ENCODE measurements at places on chromosomes 3 and 15.

DNA sequence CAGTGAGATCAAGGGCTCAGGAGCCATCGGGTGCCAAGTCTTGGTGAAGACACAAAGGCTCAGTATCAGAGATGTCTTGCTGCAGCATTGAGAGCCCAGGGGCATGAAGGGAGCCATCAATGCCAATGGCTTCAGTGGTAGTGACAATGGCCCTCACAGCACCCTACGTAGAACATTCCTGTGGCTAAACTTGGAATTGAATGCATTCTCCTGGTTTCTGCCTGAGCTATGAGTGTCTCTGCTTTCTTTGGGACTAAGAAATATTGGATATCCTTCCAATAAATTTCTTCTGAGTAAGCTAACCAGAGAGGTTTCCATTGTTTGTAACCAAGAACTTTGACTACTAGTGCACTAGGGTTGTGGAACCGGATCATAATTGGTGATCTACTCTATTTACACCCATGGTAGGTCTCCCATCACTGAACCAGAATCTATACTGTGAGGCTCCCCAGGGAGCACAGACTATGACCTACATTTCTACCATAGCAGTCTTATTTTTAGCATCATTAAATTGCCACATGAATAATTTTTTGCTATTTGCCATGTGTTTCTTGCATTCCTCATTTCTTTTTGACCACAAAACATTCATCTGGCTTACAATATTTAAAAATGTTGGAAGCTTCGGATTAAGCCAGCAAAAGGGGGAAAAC, 31.6 kb upstream of the PDZRN3 start:
- DNase-seq = no peak

GRCh38 chr3:136733317-136733833, 18.8 kb downstream of the STAG1 start:
- no peak for DNase-seq

- DNase-seq = no peak
Observed at GRCh38 chr3:54299169-54299935, 177.0 kb downstream of the CACNA2D3 start.

GRCh38 chr3:144557515-144557914, 585.9 kb downstream of the DIPK2A start:
- no peak for DNase-seq

DNA sequence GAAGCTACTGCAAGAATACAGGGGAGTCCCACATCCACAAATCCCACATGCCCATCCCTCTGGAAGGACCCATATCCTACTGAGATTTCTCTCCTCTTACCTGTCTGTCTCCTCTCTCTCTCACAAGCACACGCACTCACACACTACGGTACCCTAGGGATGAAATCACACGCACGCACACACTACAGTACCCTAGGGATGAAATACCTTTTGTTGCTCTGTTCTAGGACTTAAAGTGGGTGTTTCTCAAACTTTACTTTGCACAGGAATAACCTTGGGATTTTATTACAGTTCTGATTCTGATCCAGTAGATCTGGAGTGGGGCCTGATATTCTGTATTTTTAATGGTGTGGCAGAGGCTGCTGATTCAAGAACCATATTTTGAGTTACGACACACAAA, 622.2 kb upstream of the ZNF385D start:
- no peak for DNase-seq

- no peak for DNase-seq
Observed at GRCh38 chr15:75213212-75213767, 11.6 kb downstream of the C15orf39 start.

GRCh38 chr15:97036301-97036700, 705.8 kb downstream of the NR2F2 start:
- no peak for DNase-seq

GRCh38 chr3:143637133-143637532, 211.1 kb downstream of the SLC9A9 start:
- DNase-seq = no peak

All from T-helper 17 cell (primary cell).